ENCODE measurements at places on chromosomes 5 and 9. TPM values are rescaled to one million over a fixed set of nuclear protein-coding genes. Genes with fewer than 3 reads are reported as not detected.

TAF11L3 gene
- total RNA-seq, result not detected

GABRA1 gene
- not detected for total RNA-seq

ZNF879 gene
- 2.8 TPM for total RNA-seq

AMBP gene
- total RNA-seq, result not detected

PCDHA1 gene
- total RNA-seq, result not detected

DAB2 gene
- not detected for total RNA-seq

OR1Q1 gene
- total RNA-seq, result 0.26 TPM

DMRT2 gene
- not detected for total RNA-seq

C7 gene
- total RNA-seq, result not detected

SPINK7 gene
- not detected for total RNA-seq

NMUR2 gene
- not detected for total RNA-seq

LECT2 gene
- not detected for total RNA-seq

KIAA1958 gene
- total RNA-seq, result 11.2 TPM

SPATA31C1 gene
- total RNA-seq, result not detected

RNF208 gene
- 6.6 TPM for total RNA-seq

FOXD4 gene
- 0.38 TPM for total RNA-seq

CEL gene
- total RNA-seq, result 3.6 TPM

TAF7 gene
- 56.7 TPM for total RNA-seq

PCDHGC5 gene
- not detected for total RNA-seq

TSSK1B gene
- total RNA-seq, result not detected

GFI1B gene
- not detected for total RNA-seq

GPX3 gene
- not detected for total RNA-seq

IL9 gene
- total RNA-seq, result 2.6 TPM

ADCY2 gene
- not detected for total RNA-seq

OR13C2 gene
- total RNA-seq, result not detected

TNFSF15 gene
- 0.19 TPM for total RNA-seq

ASB6 gene
- 20.2 TPM for total RNA-seq

COL15A1 gene
- total RNA-seq, result 0.19 TPM

RASEF gene
- total RNA-seq, result not detected

FABP6 gene
- total RNA-seq, result not detected

HSPB3 gene
- total RNA-seq, result not detected

CD72 gene
- total RNA-seq, result 28.7 TPM

PCDHA5 gene
- not detected for total RNA-seq

ACTBL2 gene
- total RNA-seq, result not detected

ADRA1B gene
- not detected for total RNA-seq

OBP2B gene
- total RNA-seq, result not detected

C9orf50 gene
- total RNA-seq, result not detected

SPINK4 gene
- total RNA-seq, result not detected

STRBP gene
- 25.5 TPM for total RNA-seq

FBP2 gene
- total RNA-seq, result not detected

NTRK2 gene
- 0.41 TPM for total RNA-seq

CFAP157 gene
- not detected for total RNA-seq

SPATA6L gene
- total RNA-seq, result 0.90 TPM

NAA35 gene
- 25.1 TPM for total RNA-seq

GRXCR2 gene
- not detected for total RNA-seq

BARHL1 gene
- not detected for total RNA-seq

HRCT1 gene
- total RNA-seq, result not detected

LVRN gene
- total RNA-seq, result not detected
